ENCODE measurements at places on chromosomes 12 and 14.
A peak's percentile ranks its signal among the peaks of the same experiment; 100 is the strongest.

GRCh38 chr12:2617365-2617764 lies 177.4 kb upstream of the FKBP4 start:
- DNase-seq = no peak

GRCh38 chr14:68148276-68148675 lies 328.7 kb downstream of the RAD51B start:
- DNase-seq = no peak

GRCh38 chr14:68631394-68632053 lies 161.3 kb downstream of the ZFP36L1 start:
- DNase-seq = no peak

DNA sequence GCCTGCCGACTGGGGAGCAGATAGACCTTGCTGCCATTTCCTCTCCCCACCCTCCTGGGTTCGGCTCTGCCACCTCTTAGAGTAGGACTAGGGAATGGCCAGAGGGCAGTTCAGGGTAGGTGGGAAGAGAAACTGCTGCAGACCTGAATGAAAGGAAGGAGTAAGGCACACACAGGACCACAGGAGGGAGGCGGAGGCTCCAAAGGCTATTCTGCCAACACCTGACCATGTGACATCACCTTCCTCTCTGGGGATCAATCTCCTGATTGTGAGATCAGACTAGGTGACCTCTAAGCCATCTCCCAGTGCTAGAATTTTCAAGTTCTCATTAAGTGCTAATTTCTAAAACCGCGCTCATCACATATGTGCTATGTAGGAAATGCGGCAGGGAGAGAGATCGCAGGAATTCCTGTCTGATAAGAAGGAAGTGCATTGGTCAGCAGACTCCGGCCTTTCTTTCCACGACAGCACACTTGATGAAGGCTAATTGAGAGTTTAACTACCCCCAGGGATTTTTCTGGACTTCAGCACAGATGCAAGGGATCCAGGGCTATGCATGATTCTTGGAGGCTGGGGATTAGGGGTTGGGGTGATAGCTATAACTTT lies 11.5 kb upstream of the TSPAN11 start:
- DNase-seq = no peak

DNA sequence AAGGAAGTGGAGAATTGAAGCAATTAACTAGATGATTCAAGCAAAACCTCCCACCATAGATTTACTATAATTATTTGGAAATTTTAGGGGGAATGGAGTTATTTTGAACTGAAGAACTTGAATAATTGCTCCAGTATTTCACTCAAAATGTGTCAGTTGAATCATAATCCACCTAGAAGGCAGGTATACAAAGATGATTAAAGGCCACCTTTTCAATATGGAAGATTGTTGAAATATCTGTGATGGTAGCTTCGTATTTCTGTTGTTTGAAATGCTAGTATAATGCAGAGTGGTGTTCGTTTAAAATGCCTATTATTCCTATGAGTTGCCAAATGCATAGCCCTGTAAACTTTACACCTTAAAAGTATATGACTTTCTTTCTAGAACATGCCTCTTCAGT lies 3.1 kb downstream of the HMGA2 start:
- no peak for DNase-seq

DNA sequence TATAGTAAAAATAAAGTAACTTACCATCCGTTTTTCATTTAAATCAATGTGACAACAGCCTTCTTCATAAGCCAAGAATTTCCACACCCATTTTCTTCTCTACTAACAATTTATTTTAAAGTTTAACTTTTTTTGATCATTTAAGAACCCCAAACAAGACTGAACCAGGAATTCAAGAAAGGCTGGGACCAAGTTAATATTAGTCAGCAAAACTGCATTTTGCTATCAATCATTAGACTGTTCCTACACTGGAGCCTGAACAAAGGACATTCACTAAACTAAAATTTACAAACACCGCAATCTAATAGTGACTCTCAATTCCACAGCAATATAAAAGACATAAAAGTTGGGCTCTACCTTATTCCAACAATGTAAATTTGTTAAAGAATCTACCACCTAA lies 73.6 kb downstream of the OSBPL8 start:
- no peak for DNase-seq

DNA sequence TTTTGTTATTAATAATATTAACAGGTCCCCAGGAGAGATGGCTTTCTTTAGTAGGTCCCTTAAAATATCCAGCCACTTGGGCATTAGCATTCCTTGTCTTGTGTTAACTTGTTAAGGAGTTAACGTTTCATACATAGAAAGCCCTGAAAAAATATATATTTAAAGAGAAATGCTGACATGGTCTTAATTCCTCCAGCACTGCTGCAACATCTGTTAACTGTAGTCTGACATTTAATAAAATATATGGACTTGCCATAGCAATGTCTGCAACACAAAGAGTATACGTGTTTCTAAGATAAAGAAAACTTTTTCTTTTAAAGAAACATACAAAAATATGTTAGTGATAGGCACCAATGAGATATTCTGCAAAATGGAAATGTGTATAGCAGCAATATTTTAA lies 10.0 kb downstream of the SLC38A4 start:
- no peak for DNase-seq

DNA sequence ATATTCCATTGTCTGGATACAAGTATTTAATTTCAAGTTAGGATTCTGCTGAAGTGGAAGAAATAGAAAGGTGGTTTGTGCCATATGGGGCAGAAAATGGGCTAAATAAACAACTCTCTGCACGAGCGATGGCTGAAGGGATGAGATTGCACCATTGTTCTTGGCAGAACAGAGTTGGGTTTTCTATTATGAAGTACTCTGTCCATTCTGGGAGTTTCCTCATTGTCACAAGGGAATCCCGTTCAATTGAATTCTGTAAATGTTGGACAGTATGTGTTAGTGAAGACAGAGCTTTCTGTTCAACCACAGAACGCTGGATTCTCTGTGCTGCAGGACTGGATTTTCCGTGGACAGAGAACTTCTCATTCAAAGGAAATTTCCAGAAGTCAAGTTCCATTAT lies 345.5 kb upstream of the PRICKLE1 start:
- DNase-seq = no peak

DNA sequence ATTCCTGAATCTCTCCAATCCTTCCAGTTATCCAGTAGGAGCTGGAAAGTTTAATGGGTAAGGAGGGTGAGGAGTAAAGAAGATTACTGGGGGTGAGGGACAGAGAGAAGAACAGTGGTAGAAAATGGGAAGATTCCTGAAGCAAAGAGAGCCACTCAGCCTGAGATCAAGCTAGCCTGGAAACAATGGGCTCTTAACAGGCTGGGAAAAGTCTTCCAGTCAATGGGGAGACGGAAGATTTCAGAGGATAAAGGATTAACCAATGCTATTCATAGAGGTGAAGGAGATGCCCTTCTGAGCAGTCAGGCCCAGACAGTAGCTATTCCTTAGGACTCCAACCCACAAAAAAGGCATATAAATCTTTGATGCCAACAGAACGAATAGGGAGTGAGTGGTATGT lies 14.8 kb downstream of the GDF11 start:
- DNase-seq = no peak

- no peak for DNase-seq
Observed at GRCh38 chr12:85329913-85330312, 49.9 kb downstream of the ALX1 start.

GRCh38 chr14:61644175-61644574 lies 51.1 kb upstream of the HIF1A start:
- DNase-seq = no peak

DNA sequence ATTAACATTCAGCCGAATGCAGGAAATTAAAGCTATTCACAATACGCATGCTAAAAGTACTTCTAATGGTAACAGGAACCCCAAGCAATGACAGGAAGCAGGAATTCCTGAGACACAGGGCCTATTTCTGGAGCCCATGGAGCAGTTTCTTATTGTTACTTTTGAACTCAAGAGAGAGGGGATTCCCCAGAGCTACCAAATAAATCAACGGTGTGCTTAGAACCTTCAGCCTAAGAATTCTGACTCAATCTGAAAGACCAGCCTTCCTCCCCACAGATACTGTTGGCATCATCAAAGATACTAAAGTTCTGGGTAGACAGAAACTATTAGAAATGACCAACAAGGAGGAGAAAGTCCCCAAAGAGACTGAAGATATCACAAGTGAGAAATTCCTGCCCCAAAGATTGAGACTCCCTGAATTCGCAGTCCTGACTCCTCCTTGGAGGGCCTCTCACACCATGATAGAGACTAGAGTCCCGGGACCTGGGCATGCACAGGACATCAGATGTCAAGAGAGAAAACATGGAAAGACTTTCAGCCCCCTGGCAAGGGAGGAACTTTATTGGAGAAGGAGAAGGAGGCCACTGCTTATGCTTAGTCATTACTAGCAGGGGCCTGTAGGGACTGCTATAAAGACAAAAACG lies 32.7 kb downstream of the RTRAF start:
- DNase-seq = no peak

GRCh38 chr14:20782280-20782890 lies 1.3 kb downstream of the RNASE6 start:
- DNase-seq = peak; percentile 28

DNA sequence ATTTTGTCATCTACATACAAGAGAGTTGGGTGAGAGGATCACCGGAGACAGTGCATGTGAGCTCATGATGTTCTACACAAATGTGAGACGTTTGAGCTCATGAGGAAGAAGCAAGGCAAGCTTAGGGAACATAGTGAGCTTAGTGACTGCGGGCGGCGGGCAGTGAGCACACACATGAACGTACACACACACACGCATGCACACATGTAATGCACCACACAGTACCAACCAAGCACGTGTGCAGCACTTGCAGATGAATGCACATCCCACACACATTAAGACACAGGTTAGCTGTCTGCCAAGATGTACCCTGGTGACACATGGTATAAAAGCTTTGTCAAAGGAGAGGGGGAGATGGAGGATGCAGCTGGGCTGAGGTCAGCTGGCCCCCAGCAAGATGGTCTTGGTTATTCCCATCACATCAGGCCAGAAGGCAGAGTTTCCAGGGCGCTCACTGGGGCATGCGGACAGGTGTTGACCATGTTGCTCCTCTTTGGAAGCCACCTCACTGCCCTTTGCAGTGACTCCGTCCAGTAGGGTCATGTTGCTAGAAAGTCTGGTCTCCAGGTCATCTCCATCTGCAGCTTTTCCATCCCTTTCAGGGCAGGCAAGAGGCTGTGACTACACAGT lies 8.7 kb upstream of the CACNA2D4 start:
- no peak for DNase-seq

Data from HT-29 (cell line).